ENCODE measurements at places on chromosomes 6 and 20. TPM values are rescaled to one million over a fixed set of nuclear protein-coding genes. Genes with fewer than 3 reads are reported as not detected.

SPTLC3 gene
- 5.1 TPM for total RNA-seq

EFCAB8 gene
- not detected for total RNA-seq

MTFR2 gene
- total RNA-seq: 0.64 TPM

PDYN gene
- not detected for total RNA-seq

GPX5 gene
- not detected for total RNA-seq

EPB41L2 gene
- 3.4 TPM for total RNA-seq

BPI gene
- total RNA-seq: not detected

SYCP2 gene
- 0.43 TPM for total RNA-seq

PGBD1 gene
- total RNA-seq: 2.8 TPM

MATN4 gene
- total RNA-seq: not detected

TMEM74B gene
- total RNA-seq: 2.4 TPM

Measured in tracheal epithelial cell (primary cell).